Activated CD8-positive, alpha-beta memory T cell treated with anti-CD3 and anti-CD28 coated beads for 4 hours (primary cell): ENCODE measurements at places on chromosomes 11 and 22.

GRCh38 chr11:69984457-69985261 is 93.5 kb upstream of the ANO1 start:
- DNase-seq: no peak

- DNase-seq: no peak
These were observed 19.8 kb downstream of the MTMR2 start for GRCh38 chr11:95904009-95904650.

GRCh38 chr11:96365493-96365892 is 22.5 kb upstream of the MAML2 start:
- DNase-seq: no peak

GRCh38 chr11:56183459-56183858 is 7.0 kb downstream of the OR5J2 start:
- DNase-seq: no peak

DNA sequence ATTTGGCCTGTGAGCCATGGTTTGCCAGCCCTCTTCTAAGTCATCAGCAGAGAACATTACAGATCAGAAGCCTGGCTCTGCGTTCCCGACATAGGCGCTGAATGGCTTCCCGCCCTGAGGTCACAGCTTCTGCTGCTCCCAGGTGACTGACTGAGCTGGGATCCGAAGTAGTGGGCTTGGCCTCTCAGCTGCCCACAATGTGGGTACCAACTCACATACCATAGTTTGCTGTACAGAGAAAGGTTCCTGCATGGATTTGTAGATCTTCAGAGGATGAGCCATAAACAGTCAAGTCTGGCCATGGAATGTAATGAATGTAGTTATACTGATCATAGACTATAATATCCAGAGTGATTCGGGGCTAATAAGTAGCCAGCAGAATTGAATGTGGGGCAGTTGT is 42.6 kb downstream of the TEAD1 start:
- DNase-seq: no peak

GRCh38 chr22:39253435-39254070 is 8.8 kb upstream of the PDGFB start:
- no peak for DNase-seq

GRCh38 chr11:72702096-72702495 is 27.9 kb upstream of the PDE2A start:
- no peak for DNase-seq

GRCh38 chr11:110757962-110758755 is 45.9 kb upstream of the ARHGAP20 start:
- DNase-seq: no peak
